K562 (cell line): ENCODE measurements at places on chromosomes 6 and 20. TPM values are rescaled to one million over a fixed set of nuclear protein-coding genes. Genes with fewer than 3 reads are reported as not detected.

Gene SOBP
- not detected in 2 replicates for polyA plus RNA-seq

Gene BMP7
- not detected in 2 replicates for polyA plus RNA-seq

Gene SLC32A1
- not detected in 2 replicates for polyA plus RNA-seq

Gene ZMYND8
- polyA plus RNA-seq = 63.9 and 79.5 TPM in 2 replicates

Gene CABLES2
- polyA plus RNA-seq = 2.1 and 2.2 TPM in 2 replicates
